H7 (cell line): ENCODE measurements at places on chromosomes 2 and 18. TPM values are rescaled to one million over a fixed set of nuclear protein-coding genes. Genes with fewer than 3 reads are reported as not detected.

Gene ANKRD44
- total RNA-seq, result 0.76 and 3.2 TPM in 2 replicates

Gene MOGAT1
- not detected in 2 replicates for total RNA-seq

Gene FAM237A
- not detected in 2 replicates for total RNA-seq

Gene GALNT14
- 4.2 and 8.0 TPM in 2 replicates for total RNA-seq

Gene ATP5F1A
- total RNA-seq, result 979 and 1,013 TPM in 2 replicates

Gene ATP6V1C2
- 0.30 and 0.42 TPM in 2 replicates for total RNA-seq

Gene NEMP2
- 2.4 and 2.5 TPM in 2 replicates for total RNA-seq

Gene MAP3K19
- total RNA-seq, result not detected in 2 replicates

Gene DYNAP
- not detected in 2 replicates for total RNA-seq

Gene CNRIP1
- 0.80 and 0.81 TPM in 2 replicates for total RNA-seq

Gene POMC
- total RNA-seq, result 4.4 and 6.4 TPM in 2 replicates

Gene UGT1A8
- total RNA-seq, result 0.22 TPM in 1 of 2 replicates, not detected in the other

Gene PSMG2
- total RNA-seq, result 91.7 and 113 TPM in 2 replicates

Gene FBXO15
- 0.55 and 1.5 TPM in 2 replicates for total RNA-seq

Gene ABCB11
- total RNA-seq, result 0.66 TPM in 1 of 2 replicates, not detected in the other

Gene ZSWIM2
- not detected in 2 replicates for total RNA-seq

Gene ZAP70
- total RNA-seq, result 0.33 and 2.5 TPM in 2 replicates

Gene ITGB6
- not detected in 2 replicates for total RNA-seq

Gene IL36B
- not detected in 2 replicates for total RNA-seq

Gene MROH2A
- not detected in 2 replicates for total RNA-seq
